ENCODE measurements at places on chromosomes 1 and 21. TPM values are rescaled to one million over a fixed set of nuclear protein-coding genes. Genes with fewer than 3 reads are reported as not detected.

Gene LRRC3
- 6.6 TPM for polyA plus RNA-seq

Gene SH2D1B
- 1.1 TPM for polyA plus RNA-seq

Gene SLC25A24
- polyA plus RNA-seq: 86.5 TPM

Gene GPR89A
- polyA plus RNA-seq: 44.2 TPM

Gene CA14
- polyA plus RNA-seq: 5.6 TPM

Gene GPR153
- 15.1 TPM for polyA plus RNA-seq

Gene FAM177B
- polyA plus RNA-seq: 0.31 TPM

- peak; percentile 9 for DNase-seq
Observed at GRCh38 chr21:36388835-36389234, 3.6 kb downstream of the CHAF1B start.

DNA sequence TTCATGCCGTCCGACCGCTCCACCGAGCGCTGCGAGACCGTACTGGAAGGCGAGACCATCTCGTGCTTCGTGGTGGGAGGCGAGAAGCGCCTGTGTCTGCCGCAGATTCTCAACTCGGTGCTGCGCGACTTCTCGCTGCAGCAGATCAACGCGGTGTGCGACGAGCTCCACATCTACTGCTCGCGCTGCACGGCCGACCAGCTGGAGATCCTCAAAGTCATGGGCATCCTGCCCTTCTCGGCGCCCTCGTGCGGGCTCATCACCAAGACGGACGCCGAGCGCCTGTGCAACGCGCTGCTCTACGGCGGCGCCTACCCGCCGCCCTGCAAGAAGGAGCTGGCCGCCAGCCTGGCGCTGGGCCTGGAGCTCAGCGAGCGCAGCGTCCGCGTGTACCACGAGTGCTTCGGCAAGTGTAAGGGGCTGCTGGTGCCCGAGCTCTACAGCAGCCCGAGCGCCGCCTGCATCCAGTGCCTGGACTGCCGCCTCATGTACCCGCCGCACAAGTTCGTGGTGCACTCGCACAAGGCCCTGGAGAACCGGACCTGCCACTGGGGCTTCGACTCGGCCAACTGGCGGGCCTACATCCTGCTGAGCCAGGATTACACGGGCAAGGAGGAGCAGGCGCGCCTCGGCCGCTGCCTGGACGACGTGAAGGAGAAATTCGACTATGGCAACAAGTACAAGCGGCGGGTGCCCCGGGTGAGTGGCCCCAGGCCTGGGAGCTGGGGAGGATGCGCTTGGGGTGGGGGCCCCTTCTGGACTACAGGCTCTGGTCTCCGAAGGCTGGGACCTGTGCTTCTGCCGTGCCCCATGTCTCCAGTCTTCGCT, 1.1 kb downstream of the SKI start:
- DNase-seq: peak; percentile 86

- no peak for DNase-seq
Observed at GRCh38 chr1:234768171-234768568, 158.2 kb upstream of the IRF2BP2 start.

DNA sequence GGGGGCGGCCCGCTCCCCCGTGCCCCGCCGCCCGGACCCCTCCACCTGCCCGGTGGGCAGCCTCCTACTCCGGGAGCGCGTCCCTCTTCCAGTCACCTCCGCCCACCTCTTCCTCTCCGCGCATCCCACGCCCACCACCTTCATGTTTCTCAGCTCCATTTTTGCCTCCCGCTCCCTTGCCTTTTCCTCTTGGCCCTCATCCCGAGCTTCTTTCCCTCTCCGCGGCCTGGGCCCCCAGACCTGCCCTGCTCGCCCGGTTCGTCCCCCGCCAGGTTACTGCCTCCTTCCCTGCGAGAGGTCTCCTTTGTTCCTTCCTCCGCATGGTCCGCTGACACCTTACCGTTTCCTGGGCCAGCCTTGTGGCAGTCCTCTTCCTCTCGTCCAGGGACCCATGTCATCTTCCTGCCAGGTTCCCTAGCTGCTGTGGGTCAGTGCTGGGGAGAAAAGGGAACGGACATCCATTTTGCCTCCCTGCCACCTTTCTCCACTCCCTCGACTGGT, 563 bp downstream of the QSOX1 start:
- no peak for DNase-seq

DNA sequence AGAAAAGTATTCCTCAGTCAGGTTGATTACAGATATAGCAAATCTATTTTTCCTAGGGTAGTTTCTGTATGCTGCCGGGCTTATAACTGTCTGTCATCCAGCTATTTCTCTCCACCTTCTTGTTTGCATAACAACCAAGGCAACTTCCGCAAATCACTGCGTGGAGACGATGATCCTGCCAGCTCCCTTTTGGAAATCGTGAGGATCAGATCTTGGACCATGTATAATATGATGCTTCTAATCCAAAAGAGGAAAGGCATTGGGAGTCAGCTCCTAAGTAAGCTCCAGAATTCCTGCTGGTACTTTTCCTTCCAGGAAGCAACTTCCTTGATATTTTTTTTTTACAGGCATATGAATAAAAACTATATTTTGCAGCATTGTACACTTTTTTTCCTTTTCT, 445 bp upstream of the RGS4 start:
- no peak for DNase-seq

- DNase-seq: peak; percentile 79
Observed at GRCh38 chr1:205920159-205920558, 23.1 kb downstream of the SLC26A9 start.

GRCh38 chr1:235724730-235725129, 75.1 kb upstream of the GNG4 start:
- DNase-seq: no peak

DNA sequence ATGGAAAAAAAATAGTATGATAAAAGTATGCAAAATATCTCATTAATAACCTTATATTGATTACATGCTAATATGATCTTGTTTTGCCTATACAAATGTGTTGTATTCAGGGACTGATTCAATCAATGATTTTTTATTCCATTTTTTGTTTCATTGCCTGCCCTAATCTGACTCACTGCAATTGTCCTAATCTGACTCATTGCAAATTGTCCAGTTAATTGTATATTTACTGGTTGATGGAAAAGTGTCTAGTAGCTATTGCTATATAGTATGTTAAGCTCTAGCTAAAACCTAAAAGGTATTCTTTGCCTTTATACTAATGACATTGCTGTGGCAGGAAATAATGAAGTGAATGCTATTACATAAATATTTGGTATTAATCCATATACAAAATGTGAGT, 728.9 kb upstream of the ZP4 start:
- no peak for DNase-seq

DNA sequence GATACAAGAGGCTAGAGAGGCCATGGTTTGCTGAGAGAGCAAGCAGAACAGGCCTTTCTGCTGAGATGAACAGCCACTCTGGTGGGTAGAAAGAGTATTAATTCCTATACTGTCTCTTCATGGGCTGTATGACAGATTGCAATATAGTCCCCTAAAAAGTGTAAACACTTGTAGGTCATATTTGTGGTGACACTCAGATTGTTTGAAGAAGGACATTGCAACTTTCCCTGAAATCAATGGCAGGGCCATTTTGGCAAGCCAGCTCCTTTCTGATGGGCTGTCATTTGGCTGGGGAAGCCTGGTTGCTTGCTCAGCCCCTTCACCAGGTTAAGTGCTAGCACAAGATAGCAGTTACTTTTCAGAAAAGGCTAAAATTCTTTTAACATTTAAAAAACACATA, 27.5 kb downstream of the RAB4A start:
- DNase-seq: no peak

GRCh38 chr1:58264462-58264861, 282.1 kb downstream of the OMA1 start:
- DNase-seq: no peak

All from right lung (tissue), 10 donors.